Renal cortex interstitium (tissue), 15 donors: ENCODE measurements at places on chromosomes 13 and 19. TPM values are rescaled to one million over a fixed set of nuclear protein-coding genes. Genes with fewer than 3 reads are reported as not detected.

GNG14 gene
- 0.45 TPM for polyA plus RNA-seq

ZNF563 gene
- 4.2 TPM for polyA plus RNA-seq

FSD1 gene
- 5.6 TPM for polyA plus RNA-seq

CYP2A6 gene
- 0.24 TPM for polyA plus RNA-seq

OR7C1 gene
- 0.10 TPM for polyA plus RNA-seq

DNA sequence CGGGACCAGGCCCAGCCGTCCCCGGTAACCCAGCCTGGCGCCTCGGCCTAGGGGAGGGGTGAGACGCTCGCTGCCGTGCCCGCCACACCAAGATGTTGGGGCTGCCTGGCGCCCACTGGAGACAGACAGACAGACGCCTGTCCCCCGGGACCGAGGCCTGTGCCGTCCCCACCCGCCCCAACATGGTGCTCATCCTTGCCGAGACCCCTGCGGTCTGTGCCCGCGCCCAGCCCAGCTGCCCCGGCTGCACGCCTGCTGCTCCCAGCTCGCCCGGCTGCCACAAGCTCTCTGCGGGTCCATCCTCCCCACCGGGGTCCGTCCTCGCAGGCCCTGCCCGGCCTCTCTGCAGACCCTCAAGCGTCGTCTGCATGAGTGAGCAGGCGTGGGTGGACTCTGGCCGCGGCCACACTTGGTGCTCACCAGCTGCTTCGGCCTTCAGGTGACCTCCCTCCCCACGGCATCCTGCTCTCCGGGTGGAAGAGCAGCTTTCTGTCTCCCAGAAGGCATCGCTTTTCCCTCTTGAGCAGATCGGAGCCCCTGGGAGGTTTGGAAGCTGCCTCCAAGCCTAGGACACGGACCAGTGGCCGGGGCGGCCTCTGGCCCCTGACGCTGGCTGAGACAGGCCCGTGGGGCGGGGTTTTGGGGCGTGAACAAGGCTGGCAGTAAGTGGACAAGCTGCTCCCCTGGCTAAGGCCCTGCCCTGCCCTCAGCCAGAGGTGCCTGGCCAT, 6.7 kb upstream of the TMPRSS9 start:
- no peak for DNase-seq

GRCh38 chr13:99932912-99933311, 38.7 kb downstream of the ZIC5 start:
- no peak for DNase-seq

DNA sequence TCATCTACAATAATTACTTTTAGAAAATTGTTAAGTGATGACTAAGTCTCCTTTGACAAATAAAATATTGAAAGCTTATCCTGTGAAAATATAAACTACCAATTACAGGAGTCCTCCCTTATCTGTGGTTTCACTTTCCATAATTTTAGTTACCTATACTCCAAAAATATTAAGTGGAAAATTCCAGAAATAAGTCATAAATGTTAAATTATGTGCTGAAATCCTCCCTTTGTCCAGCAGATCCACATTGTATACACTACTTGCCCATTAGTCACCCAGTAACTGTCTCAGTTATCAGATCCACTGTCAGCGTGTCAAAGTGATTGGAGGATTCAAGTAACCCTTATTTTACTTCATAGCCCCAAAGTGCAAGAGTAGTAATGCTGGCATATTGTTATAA, 98.1 kb downstream of the SERP2 start:
- no peak for DNase-seq

DNA sequence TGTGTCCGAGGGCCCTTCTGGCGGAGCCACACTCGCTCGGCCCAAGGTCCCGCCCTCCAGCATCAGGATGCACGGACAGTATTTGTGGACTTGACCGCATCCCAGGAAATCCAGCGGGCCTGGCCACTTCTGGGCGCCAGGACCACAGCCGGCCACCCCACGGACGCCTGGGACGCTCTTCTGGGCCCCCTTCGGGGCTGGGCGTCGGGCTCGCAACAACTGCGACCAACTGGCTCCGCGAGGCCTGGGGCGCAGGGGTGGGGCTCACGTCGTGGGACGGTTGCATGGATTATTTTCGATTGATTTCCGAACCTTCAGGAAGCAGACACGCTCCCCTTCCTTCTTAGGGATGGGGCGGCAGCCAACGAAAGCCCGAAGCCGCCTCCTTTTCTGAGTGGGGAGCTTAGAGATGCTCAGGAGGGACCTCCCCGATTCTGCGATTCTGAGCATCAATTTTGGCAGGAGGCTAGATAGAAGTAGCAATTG, 521 bp upstream of the NUP58 start:
- DNase-seq = no peak
